ENCODE measurements at places on chromosomes 3 and 15. TPM values are rescaled to one million over a fixed set of nuclear protein-coding genes. Genes with fewer than 3 reads are reported as not detected.

The STRIT1 gene
- not detected for polyA plus RNA-seq

- H3K27me3 ChIP-seq, result peaks cover 18% of the 10 kb centered on the region
- H3K36me3 ChIP-seq, result no peaks in the 10 kb centered on the region
- H3K27ac ChIP-seq, result no peak overlapping the region
- no peak overlapping the region for H3K4me3 ChIP-seq
- no peak for DNase-seq
These were observed 49.1 kb downstream of the LRIG1 start for GRCh38 chr3:66451766-66452165.

The ASB14 gene
- not detected for polyA plus RNA-seq

The SIDT1 gene
- polyA plus RNA-seq, result not detected

- H3K36me3 ChIP-seq, result no peaks in the 10 kb centered on the region
- peaks cover 33% of the 10 kb centered on the region for H3K27me3 ChIP-seq
- H3K4me3 ChIP-seq, result no peak overlapping the region
- no peak overlapping the region for H3K27ac ChIP-seq
- H3K4me1 ChIP-seq, result no peaks in the 10 kb centered on the region
These were observed 275.4 kb downstream of the ABHD5 start for GRCh38 chr3:43966126-43966525.

DNA sequence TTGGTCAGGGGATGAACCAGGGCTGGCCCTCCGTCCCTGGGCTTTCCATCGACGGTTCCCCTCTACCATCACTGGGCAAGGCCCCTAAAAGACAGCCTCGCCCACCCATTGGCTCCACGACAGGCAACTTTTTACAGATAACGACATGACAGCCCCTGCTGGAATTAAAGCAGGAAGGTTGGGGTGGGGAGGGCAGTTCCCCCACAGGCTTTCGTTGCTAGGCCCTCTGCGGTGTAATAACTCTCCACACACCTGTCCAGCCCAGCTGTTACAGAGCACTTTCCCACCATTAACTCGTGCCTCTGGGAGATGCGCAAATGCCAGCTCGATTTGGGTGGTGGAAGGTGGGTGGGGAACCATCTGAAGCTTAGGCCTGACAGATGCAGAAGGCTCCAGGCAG lies 264.2 kb upstream of the TLE3 start:
- H3K27me3 ChIP-seq, result peaks cover 28% of the 10 kb centered on the region
- no peak overlapping the region for H3K4me3 ChIP-seq
- H3K4me1 ChIP-seq, result peaks cover 6% of the 10 kb centered on the region
- no peaks in the 10 kb centered on the region for H3K36me3 ChIP-seq
- no peak overlapping the region for H3K27ac ChIP-seq

- H3K4me3 ChIP-seq, result no peak overlapping the region
- peaks cover 12% of the 10 kb centered on the region for H3K27me3 ChIP-seq
- DNase-seq, result no peak
- no peak overlapping the region for H3K27ac ChIP-seq
- no peaks in the 10 kb centered on the region for H3K36me3 ChIP-seq
These were observed 37.3 kb downstream of the DZIP1L start for GRCh38 chr3:138078096-138078495.

The MYO1E gene
- not detected for polyA plus RNA-seq

The CELSR3 gene
- 1.3 TPM for polyA plus RNA-seq

- H3K36me3 ChIP-seq, result no peaks in the 10 kb centered on the region
- H3K27me3 ChIP-seq, result no peaks in the 10 kb centered on the region
- no peak overlapping the region for H3K4me3 ChIP-seq
- H3K4me1 ChIP-seq, result no peaks in the 10 kb centered on the region
- DNase-seq, result no peak
These were observed 63.4 kb downstream of the TPRG1 start for GRCh38 chr3:189235214-189235613.

- peaks cover 7% of the 10 kb centered on the region for H3K4me1 ChIP-seq
- H3K27ac ChIP-seq, result no peak overlapping the region
- no peaks in the 10 kb centered on the region for H3K27me3 ChIP-seq
- DNase-seq, result no peak
- no peaks in the 10 kb centered on the region for H3K36me3 ChIP-seq
These were observed 61.8 kb downstream of the RBPMS2 start for GRCh38 chr15:64713592-64713991.

The CADM2 gene
- 0.58 TPM for polyA plus RNA-seq

DNA sequence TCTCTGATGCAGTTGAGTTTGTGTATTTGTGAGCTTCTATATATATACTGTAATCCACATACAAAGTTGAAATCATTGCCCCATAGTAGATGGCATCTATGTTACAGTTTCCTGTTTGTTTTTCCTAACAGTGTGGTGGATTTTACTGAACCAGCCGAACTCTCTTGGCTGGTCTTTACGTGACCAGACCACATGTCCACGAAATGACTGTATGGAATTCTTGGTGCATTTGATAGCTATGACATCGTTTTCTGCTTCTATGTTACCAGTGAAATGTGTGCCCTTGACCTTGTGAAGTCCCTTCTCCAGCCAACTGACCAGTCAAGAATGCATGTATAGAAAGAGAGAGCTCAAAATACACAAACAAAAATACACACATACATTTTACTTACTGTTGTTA lies 1.8 kb downstream of the KCNMB2 start:
- DNase-seq, result no peak
- no peak overlapping the region for H3K4me3 ChIP-seq
- no peaks in the 10 kb centered on the region for H3K27me3 ChIP-seq
- H3K27ac ChIP-seq, result no peak overlapping the region
- H3K4me1 ChIP-seq, result no peaks in the 10 kb centered on the region
- no peaks in the 10 kb centered on the region for H3K36me3 ChIP-seq

DNA sequence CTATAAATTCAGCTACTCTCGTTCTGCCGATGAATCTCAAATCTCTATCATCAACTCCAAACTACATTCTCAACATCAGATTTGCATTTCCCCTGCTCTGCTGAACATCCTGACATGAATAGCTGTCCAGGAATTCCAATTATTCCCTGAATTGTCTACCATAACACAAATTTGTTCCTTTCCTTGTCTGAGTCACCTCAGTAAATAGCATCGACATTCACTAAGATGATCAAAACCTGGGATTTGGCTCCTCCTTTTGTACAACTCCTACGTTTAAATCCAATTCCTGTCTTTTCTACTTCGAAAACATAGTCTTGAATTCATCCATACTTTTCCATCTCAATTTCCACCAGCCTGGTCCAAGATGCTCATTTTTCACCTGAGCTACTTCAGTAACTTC lies 107.0 kb downstream of the GREM1 start:
- no peak overlapping the region for H3K27ac ChIP-seq
- H3K36me3 ChIP-seq, result no peaks in the 10 kb centered on the region
- peaks cover 11% of the 10 kb centered on the region for H3K27me3 ChIP-seq
- no peaks in the 10 kb centered on the region for H3K4me1 ChIP-seq
- H3K4me3 ChIP-seq, result no peak overlapping the region

- H3K36me3 ChIP-seq, result peaks cover 44% of the 10 kb centered on the region
- no peak for DNase-seq
- H3K27ac ChIP-seq, result no peak overlapping the region
- no peaks in the 10 kb centered on the region for H3K27me3 ChIP-seq
- H3K4me1 ChIP-seq, result no peaks in the 10 kb centered on the region
These were observed 112.8 kb upstream of the CGNL1 start for GRCh38 chr15:57263520-57263919.

DNA sequence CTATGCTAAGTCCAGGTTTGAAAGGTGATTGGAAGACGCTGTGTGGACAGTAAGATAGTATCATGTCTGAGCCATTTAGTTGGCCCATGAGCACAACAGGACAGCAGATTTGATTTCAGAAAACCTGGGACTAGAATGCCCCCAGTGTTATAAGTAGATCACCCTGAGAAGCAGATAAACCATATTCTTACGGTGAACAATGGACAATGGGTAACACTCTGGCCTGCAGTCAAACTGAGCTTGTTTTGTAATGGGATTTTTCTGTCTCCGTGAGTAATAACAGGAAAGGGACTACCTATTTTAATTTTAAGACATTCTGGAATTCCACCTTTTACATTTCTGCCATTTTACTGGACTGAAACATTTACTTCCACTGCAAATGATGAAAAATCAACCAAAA lies 71.5 kb downstream of the LDHAL6B start:
- H3K27me3 ChIP-seq, result peaks cover 32% of the 10 kb centered on the region
- DNase-seq, result no peak
- H3K4me1 ChIP-seq, result no peaks in the 10 kb centered on the region
- no peak overlapping the region for H3K4me3 ChIP-seq

GRCh38 chr15:86644339-86644738 lies 564.7 kb downstream of the AGBL1 start:
- no peak overlapping the region for H3K4me3 ChIP-seq
- DNase-seq, result no peak
- no peaks in the 10 kb centered on the region for H3K36me3 ChIP-seq
- H3K4me1 ChIP-seq, result no peaks in the 10 kb centered on the region
- H3K27ac ChIP-seq, result no peak overlapping the region
- no peaks in the 10 kb centered on the region for H3K27me3 ChIP-seq

Data from K562 (cell line).